Stimulated activated CD8-positive, alpha-beta memory T cell treated with anti-CD3 and anti-CD28 coated beads, Interleukin-4, amount 100 ng/mL, for 4 hours (primary cell): ENCODE measurements at places on chromosomes 7 and 10.

DNA sequence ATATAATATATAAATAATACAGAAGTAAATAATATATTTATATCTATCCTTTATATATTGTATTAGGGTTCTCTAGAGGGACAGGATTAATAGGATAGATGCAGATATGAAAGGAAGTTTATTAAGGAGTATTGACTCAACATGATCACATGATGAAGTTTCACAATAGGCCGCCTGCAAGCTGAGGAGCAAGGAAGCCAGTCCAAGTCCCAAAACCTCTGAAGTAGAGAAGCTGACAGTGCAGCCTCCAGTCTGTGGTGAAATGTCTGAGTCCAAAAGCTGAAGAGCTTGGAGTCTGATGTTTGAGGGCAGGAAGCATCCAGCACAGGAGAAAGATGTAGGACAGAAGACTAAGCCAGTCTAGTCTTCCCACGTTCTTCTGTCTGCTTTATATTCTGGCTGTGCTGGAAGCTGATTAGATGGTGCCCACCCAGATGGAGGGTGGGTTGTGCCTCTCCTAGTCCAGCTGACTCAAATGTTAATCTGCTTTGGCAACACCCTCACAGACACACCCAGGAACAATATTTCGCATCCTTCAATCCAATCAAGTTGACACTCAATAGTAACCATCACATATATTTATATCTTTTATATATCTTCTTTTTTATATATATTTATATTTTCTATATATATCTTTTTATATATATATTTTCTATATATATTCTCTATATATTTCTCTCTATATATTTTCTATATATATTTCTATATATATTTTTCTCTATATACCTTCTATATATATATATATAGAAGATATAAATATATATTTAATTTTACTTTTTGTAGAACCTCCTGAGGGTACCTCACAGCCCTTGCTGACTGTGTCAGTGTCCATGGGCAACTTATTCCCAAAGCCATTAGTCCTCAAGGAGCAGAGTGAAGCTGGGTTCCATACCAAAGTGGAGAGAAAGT is 24.6 kb upstream of the AKR1B10 start:
- no peak for DNase-seq

DNA sequence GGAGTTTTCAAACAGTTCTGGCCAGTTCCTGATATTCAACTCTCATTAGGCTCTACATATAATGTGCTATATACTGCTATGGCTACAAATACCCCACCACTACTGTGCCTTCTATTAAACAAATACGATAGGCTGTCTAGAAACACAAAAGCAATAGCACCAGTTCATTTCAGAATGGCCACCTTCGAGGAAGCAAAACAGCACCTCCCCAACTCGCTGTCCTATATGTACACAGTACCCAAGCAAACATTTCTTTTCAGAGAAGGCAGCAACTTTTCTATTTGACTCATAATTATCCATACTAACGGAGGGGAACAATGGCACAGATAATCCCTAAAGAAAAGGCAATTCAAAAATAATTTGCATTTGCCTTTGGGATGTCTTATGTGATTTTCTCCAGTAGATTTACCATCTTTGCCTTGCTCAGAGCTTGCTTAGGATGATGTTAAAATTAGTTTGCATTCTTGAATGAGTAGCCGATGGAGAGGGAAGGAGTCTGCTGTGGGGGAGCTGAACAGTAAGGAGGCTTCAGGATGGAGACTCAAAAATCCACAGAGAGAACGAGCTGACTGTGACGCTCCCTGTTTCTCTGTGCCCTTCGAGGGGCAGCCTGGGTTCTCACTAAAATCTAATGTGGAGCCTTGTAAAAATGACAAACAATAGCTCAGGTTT is 218.7 kb downstream of the FANK1 start:
- no peak for DNase-seq

DNA sequence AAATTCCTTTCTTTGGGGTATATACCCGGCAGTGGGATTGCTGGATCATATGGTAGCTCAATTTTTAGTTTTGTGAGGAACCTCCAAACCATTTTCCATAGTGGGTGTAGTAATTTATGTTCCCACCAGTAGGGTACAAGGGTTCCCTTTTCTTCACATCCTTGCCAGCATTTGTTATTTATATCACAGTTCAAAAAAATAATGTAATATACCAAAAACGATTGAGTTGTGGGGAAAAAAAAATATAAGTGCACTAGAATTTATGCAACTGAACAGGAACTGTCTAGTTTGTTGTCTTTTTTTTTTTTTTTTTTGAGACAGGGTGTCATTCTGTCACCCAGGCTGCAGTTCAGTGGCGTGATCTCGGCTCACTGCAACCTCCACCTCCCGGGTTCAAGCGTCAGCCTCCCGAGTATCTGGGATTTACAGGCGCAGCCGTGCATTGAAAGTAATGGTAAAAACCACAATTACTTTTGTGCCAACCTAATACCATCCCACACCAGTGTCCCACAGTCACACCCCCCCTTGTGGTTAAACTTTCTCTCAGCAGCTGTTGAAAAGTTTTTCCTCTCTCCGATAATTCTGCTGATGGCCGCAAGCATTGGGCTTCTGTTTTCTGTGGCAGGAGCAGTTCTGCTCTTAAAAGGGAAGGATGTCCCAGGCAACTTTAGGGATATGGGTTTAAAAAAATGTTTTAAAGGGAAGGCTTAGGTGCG is 6.8 kb upstream of the LAT2 start:
- no peak for DNase-seq

- DNase-seq = no peak
These were observed 173.5 kb downstream of the CUX1 start for GRCh38 chr7:101990811-101991418.

DNA sequence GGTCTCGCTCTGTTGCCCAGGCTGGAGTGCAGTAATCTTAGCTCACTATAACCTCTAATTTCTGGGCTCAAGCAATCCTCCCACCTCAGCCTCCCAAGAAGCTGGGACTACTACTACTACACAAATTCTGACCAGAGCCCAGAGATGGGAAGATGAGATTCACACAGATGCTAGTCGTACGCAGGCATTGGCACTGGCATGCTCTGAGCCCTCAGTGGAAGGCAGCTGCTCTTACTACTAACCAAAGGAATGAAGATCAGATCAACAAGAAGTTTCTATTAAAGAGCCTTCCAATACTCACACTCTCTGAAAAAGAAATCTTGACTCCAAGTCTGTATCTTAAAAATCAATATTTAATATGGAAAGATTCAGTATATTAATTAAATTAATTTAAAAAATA is 10.7 kb downstream of the GDF2 start:
- no peak for DNase-seq
